ENCODE measurements at places on chromosomes 13 and 19.

DNA sequence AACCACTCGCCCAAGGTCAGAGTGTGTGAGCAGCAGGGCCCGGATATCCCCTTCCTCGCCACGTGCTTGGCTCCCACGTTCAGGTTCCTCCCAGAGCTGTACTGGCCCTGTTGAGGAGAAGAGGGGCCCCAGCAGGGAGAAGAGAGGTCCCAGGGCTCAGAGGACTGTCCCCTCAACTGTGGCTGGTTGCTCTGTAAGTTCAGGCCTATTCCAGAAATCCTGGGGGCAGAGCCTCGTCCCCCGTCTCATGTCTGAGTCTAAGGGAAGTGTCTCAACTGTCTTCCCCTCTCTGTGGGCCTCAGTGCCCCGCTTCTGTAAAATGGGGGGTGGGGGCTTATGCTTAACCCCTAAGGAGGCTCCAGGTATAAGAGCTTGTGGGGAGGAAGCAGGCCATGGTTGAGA is 3.9 kb downstream of the PPP5C start:
- DNase-seq, result no peak

- no peak for DNase-seq
Observed at GRCh38 chr13:19604306-19604705, 29.2 kb upstream of the MPHOSPH8 start.

GRCh38 chr13:50518781-50519201 is 324.7 kb downstream of the DLEU7 start:
- peak; percentile 58 for DNase-seq

DNA sequence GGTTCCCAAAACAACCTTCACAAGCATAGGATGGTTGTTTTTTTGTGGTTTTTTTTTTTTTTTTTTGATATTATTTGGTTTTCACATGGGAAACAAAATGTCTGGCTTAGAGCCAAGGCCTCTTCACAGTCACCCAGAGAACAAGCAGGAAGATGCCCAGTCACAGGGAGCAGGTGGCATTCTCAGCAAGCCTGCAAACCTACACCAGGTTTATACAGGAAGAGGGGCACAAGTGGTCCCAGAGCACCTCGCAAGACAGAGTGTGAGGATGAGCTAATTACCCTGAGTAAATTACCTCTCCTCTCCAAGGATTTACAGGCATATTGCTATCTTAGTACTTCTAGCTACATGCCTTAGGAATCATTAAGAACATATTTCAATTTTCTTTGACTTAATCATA is 1375.6 kb downstream of the EFNB2 start:
- DNase-seq, result no peak

GRCh38 chr19:50003810-50004419 is 21.3 kb downstream of the VRK3 start:
- no peak for DNase-seq

- DNase-seq, result no peak
Observed at GRCh38 chr13:99258210-99258860, at the start of gene GPR18. Gene GPR18, minus strand, starts transcription at chr13:99258379. Its CDS starts 2,507 bp downstream, at chr13:99255872.

- DNase-seq, result no peak
Observed at GRCh38 chr19:29882719-29883105, 59.3 kb upstream of the URI1 start.

DNA sequence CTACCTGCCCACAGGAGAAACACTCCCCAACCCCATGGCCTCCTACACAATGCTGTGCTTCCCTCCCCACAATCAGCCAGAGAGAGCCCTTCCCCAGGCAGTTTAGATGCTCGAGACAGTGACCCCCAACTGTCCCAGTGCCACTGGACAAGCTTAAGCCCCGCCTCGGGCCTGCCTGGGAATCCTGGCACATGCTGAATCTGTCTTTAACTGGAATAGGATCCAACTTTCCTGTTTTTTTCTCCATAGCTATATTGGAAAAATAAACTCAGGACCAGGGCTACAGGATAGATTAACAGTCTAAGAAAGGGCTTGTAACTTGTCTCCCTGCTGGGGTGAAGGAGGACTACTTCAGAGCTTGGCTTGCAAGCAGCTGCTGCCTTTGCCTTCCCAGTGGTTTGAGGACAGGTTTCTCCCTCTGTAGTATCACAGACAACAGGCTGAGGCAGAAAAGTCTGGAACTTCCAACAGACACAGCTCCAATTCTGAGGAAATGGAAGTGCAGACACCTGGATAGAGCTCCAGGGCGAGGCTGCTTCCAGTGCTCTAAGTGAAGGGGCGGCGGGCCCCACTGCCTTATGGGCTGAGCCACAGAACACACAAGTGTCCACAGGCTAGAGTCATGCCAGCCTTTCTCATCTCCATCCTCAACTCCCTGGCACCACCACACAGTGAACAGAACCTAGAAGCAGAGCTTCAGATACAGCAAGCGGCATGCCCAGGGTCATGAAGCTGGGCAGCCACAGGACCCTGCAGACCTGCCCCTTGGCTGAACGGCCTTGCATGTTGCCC is 228.3 kb downstream of the TUBA3C start:
- DNase-seq, result no peak

GRCh38 chr13:97855570-97856303 is 97.7 kb upstream of the IPO5 start:
- peak; percentile 79 for DNase-seq

- no peak for DNase-seq
Observed at GRCh38 chr13:92187378-92187989, 789.1 kb downstream of the GPC5 start.

DNA sequence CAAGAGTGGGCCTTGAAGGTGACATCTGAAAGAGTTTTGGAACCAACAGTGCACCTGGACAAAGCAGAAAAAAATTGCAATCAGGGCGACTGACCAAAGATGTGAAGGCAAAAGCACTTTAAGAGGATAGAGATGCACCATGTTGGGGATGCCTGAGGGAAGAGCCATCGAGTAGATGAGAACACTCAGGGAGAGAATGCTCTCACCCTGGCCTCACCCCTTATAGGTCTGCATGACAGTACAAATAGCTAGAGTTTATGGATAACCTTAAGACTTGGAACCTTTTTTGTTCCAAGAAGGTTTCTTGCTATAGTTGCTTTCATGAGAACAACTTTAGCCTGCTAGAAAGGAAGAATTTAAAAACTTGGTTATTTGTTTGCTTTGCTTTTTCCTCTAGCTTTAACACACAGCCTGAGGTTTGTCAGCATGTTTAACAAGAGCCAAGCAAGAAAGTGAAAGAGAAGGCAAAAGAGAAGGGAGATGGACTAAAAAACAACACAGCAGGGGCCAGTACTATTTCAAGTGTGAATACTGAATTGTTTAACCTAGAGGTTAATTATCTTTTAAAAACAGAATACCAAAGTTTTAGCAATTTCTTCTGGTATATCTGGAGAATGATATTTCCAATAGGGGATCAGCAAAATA is 418.9 kb downstream of the DIAPH3 start:
- no peak for DNase-seq

DNA sequence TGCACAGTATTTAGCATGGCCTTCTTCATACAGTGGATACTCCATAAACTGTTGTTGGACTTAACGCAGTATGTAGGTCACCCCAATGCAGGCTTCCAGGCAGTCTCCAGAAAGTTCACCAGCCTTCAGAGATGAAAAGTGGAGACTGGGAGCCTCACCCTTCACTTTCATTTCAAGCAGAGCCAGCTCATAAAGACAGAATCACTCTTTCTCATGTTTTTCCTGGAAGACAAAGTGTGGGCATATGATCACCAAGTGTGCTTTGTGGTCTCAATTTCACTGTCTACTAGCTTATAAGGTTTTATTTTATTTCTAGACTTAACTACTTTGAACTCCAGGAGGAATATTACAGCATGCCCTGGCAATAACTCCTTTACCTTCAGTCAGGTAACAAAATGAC is 26.3 kb upstream of the TNFSF11 start:
- DNase-seq, result no peak

- no peak for DNase-seq
Observed at GRCh38 chr19:18379803-18380747, 5.9 kb upstream of the GDF15 start.

DNA sequence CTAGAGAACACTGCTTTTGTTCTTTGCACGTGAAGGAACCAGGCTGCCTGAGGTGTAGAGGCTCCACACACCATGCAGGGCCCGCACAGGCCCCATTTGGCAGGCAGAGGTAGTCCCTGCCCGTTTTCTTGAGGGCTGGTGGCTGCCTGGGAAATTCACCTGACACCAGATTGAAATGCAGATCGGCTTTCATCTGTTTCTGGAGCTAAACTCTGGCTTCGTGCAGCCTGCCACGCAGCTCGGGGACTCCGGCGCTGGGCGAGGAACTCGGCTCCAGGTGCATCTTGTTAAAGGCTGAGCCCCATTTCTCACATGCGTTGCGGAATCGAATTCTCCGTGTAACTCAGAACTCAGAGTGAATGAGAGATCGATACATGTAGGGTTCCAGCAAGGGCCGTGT is 37.7 kb downstream of the ATP11A start:
- no peak for DNase-seq

- DNase-seq, result no peak
Observed at GRCh38 chr13:78198821-78199220, 280.2 kb upstream of the EDNRB start.

DNA sequence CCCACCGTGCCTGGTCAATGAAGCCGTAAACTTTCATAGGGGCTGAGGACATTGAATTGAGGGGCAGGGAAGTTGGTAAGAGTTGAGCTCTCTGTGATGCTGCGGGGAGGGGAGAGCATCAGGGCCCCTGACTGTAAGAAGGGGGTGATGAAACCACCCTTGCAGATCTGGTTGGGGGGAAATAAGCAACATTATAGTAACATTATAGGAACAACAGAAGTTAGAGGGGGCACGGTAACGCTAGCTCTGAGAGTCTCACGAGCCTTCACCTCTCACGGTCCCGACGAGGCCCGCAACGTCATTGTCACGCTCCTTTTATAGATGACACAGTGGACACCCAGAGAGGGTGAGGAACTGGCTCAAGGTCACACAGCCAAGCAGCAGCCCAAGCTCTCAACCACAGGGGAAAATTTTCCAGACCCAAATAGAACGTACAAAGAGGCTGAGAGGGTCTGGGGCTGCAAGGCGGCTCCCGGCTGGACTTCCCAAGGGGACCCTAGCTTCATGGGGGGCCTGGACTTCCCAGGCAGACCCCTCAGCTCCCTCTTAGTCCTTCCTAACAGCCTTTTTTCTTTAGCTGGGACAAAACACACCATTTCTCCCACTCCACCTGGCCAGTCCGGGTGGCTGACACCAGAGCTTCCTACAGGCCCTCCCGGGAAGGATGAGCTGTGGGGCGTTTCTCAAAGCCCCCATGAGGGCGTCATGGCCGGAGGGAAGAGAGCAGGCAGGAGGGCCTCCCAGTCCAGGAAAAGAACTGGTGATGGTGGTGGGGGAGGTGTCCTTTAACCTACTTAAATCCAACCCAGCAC is 4.1 kb downstream of the TLE5 start:
- no peak for DNase-seq

- no peak for DNase-seq
Observed at GRCh38 chr13:80945328-80945727, 604.4 kb upstream of the SPRY2 start.

DNA sequence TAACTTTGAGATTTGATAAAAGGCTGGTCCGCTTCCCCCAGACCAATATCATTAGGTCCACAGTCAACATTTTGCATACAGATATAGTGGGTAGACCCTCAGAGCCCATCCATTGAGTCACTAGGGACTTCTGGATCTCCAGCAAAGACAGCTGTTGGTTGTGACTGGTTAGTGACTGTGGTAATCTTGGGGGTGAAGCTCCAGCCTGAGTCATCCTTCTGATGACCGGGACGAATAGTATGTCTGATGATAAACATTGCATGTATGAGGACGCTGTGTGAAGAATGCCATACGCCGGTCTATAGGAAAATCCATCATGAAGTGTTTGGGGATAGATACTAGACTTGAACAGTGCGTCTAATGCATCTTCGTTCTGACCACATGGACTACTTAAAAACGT is 307.0 kb downstream of the UQCRFS1 start:
- no peak for DNase-seq

GRCh38 chr19:10566658-10567410 is 1.0 kb upstream of the KRI1 start:
- DNase-seq, result no peak

GRCh38 chr13:83508771-83509301 is 373.4 kb downstream of the SLITRK1 start:
- DNase-seq, result no peak

GRCh38 chr13:96034662-96035061 is 18.5 kb downstream of the UGGT2 start:
- DNase-seq, result no peak

GRCh38 chr19:13831537-13832467 is 36.6 kb downstream of the ZSWIM4 start:
- DNase-seq, result no peak

- no peak for DNase-seq
Observed at GRCh38 chr13:30807392-30807791, 72.0 kb downstream of the ALOX5AP start.

DNA sequence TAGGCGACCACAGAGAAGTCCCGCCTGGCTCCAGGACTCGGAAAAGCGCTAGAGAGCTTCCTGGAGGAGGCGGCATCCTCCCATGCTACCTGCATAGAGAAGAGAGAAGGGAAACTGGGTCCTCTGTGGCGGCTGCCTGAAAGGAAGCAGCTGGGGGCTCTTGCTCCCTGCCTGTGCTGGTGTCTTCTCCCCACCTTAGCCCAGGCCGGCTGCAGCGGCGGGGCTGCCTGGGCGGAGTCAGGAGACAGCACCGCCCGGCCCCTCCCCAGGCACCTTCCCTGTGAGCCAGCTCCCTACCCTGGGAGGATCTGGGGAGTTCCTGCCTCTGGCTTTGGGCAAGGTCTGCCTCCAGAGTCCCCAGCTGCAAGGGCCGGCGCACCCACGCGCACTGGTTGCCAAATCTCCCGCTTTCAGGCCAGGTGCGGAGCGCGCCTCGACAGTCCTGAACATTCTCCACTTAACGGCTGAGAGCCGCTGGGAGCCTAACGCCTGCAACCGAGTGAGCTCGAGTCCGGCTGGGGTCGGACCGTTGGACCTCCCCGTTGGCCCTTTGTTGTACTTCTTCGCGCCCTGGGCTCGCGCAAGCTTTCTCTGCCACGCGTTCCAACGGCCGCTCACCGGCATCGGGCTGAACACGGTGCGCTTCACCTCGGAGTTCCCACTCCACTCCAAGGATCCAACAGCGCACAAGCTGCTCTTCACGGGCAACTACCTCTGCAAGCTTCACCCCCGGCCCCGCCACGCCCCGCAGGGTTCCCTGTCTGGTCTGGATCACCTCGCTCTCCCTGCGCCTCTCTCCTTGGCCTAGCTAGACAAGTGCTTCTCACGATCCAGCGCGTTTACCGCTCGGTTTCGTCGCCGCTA is 21.8 kb upstream of the ZNF30 start:
- DNase-seq, result no peak

DNA sequence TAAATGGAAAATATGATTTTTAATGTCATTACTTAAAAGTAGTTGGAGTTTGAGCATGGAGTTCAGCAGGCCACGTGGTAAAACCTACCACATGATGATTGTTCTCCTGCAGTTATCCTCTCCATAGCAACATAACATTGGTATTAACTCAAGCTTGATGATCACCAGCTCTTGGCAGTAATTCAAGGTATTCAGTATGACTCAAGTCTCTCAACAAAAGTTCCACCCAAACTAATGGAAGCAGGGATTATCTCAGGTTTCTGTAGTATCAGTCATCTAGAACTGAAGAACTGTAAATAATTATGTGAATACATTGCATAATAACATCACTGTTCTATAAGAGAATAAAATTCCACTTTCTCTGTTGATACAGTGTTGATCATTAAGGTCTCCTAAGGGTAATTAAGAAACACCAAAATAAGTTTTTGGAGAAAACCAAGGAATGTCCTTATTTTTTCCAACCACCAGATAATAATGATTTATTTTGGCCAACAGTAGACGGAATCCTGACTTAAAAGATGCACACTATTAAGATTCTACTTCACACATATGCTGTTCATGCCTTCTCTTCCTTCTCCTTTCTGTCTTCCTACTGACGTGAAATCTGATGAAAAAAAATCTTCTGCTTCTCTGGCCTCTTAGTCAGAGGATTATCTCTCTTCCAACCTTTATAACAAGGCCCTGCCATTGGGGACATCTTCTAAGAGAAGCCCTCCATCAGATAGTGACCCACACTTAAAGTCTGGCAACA is 1092.3 kb downstream of the EFNB2 start:
- no peak for DNase-seq
